ENCODE measurements at places on chromosomes 11 and 22. TPM values are rescaled to one million over a fixed set of nuclear protein-coding genes. Genes with fewer than 3 reads are reported as not detected.

GRCh38 chr11:350723-351255, 18.5 kb upstream of the B4GALNT4 start:
- DNase-seq: no peak

DNA sequence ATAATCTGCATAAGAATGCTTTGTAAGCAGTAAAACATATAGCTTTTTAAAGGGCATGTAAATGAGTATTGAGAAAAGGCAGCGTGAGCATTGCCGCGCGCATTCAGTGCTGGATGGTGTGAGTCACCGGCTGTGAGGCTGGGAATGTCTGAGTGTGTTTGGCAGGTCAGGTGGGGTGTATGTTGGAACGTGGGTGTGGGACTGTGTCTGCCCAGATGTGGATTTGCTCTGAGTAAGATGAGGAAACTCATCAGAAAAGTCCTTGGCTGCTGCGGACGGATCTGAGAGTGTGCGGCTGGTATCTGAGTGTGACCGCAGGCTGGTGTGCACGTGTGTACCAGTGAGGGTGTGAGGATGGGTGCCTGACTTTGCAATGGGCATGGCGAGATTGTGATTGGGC, 66.2 kb upstream of the NECTIN1 start:
- DNase-seq: no peak

- no peak for DNase-seq
These were observed 49.5 kb upstream of the HSPA8 start for GRCh38 chr11:123111465-123111864.

DNA sequence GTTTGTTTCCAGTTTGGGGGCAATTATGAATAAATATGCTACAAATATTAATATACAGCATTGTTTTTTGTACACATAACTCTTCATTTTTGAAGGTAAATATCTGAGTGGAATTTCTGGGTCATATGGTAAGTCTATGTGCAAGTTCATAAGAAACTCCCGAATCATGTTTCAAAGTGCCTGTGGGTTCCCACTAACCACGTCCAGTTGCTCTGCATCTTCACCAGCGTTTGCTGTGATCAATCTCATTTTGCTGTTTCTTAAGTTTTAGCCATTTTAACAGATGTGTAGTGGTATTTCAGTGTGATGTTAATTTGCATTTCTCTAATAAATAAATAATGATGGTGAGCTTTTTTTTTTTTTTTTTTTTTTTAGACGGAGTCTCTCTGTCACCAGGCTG, 14.2 kb upstream of the CSRP3 start:
- no peak for DNase-seq

GRCh38 chr11:134741453-134742223, 329.6 kb upstream of the B3GAT1 start:
- no peak for DNase-seq

- no peak for DNase-seq
These were observed 54.7 kb downstream of the NF2 start for GRCh38 chr22:29658176-29658575.

GRCh38 chr22:35310556-35311550, 11.2 kb downstream of the TOM1 start:
- DNase-seq: no peak

- DNase-seq: no peak
These were observed 1.7 kb upstream of the ME3 start for GRCh38 chr11:86673872-86674750.

GRCh38 chr11:35623621-35624168, 5.4 kb downstream of the FJX1 start:
- DNase-seq: no peak

DNA sequence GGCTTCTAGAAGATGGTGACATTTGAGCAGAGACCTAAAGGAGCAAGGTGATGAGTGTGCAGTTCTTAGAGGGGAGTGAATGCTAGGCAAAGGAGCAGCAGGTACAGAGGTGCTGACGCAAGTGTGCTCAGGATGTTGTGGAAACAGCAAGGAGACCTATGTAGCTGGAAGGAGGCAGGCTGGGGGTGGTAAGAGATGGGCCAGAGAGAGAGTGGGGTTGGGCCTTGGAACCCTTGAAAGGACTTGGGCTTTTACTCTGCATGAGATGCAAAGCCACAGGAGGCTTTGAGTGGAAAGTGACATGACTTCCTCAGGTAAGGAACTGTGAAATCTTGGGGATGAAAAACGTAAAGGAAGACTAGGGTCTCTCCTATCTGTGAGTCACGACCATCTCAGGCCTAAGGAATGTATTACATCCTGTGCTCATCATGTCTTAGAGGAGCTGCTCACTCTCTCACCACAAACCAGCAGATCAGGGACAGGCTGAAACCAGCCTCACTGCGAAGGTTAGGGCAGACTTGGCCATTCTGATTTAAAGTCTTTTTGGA, 65.4 kb downstream of the MICAL2 start:
- DNase-seq: peak; percentile 78

GRCh38 chr11:110691926-110692325, 20.3 kb downstream of the ARHGAP20 start:
- no peak for DNase-seq

GRCh38 chr22:33299245-33299956, 241.2 kb upstream of the SYN3 start:
- no peak for DNase-seq

- no peak for DNase-seq
These were observed 3.2 kb downstream of the LRRC32 start for GRCh38 chr11:76667271-76667818.

- peak; percentile 62 for DNase-seq
These were observed 13.4 kb downstream of the PACSIN2 start for GRCh38 chr22:43001271-43002201.

DNA sequence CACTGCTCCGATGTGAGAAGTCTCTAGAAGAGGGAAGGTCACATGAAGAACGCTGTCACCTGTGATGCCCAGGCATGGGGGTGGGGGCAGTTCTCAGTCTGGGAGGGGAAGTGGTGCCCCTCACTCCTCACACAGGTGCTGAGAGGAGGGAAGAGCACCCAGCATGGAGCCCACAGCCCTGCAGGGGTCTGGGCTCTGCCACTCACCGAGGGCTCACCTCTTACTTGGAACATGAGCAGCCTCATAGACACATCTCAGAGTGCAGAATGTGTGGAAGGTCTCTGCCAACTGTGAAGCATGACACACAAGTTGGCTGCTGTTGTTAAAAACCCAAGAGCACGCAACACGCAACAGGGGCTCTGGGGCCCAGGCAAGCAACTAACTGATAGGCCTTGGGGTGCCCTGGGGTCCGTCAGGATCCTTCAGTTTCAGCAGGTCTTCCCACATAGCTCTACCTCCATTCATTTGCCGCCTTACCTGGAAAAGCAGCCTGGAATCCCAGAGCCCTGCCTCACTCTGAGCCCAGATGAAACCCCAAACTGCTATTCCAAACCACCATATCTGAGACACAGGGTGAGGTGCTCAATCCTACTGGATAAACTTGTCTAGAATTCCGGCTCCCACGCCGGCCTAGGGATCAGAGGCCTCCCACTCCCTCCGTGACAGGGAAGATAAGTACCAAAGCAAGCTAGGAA, 17.5 kb upstream of the TMPRSS4 start:
- DNase-seq: no peak

DNA sequence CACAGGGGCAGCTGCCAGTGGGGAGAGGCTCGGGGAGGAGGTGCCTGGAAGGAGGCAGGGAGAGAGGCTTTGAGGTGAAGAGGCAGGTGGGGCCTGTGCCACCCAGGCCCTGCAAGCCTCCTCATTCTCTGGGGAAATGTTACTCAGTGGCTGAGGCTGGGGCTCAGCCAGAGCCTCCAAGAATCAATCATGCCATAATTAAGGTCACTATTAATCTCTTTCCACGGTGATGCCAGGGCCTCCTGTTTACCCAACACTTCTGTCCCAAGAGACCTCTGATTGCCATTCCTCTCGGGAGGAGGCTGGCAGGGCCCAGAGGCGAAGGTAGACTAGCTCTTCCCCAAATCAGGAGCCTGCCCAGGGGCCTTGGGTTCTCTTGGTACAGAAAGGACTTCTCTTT, 38.4 kb downstream of the GDPD5 start:
- DNase-seq: no peak

DNA sequence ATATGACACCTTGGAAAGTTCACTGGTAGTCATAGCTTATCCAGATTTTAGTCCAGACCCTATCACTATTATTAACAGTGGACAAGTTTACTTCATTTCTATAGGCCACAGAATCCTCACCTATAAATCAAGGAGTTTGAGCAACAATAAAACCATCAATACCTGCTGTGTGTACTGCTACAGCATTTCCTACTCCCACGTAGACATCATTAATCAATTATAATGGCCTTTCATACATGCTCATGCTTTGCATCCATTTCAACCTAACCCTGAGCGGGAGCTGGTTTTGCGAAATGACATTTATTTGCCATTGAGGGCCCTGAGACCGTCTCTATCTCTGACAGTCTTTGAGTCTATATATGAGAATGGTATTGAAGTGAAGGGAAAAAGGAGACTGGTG, 312.3 kb downstream of the FAT3 start:
- no peak for DNase-seq

GRCh38 chr22:35633520-35633919, 14.7 kb upstream of the APOL6 start:
- DNase-seq: no peak

Gene TEAD1
- total RNA-seq: 0.18 TPM

Gene MFRP
- total RNA-seq: not detected

Gene SLC22A8
- not detected for total RNA-seq

Gene SVIP
- total RNA-seq: 38.4 TPM

Gene MIOX
- 0.61 TPM for total RNA-seq

Gene OR52A1
- not detected for total RNA-seq

Gene OR4C16
- not detected for total RNA-seq
